ENCODE measurements at places on chromosomes 5 and 9.

- DNase-seq, result no peak
Measured at GRCh38 chr5:149999866-150000255, 593 bp downstream of the TIGD6 start.

DNA sequence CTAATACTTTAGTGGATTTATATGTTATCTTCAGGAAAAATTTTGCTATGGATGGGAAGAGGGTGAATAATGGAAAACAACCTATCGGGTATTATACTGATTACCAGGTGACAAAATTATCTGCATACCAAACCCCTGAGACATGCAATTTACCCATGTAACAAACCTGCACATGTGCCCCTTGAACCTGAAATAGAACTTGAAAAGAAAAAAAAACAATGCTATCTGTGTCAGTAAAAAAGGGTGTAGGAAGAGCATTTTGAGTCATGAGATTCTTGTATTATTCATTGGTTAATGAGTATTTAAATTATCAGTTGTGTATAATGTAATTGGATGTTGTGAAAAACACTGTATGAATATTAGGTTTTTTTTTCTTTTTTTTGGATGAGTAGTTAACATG is 75.4 kb downstream of the PRR16 start:
- DNase-seq, result no peak

GRCh38 chr5:75286211-75286773 is 49.6 kb upstream of the ANKRD31 start:
- no peak for DNase-seq

- DNase-seq, result no peak
Measured at GRCh38 chr5:58983526-58984452, 400.9 kb downstream of the RAB3C start.

DNA sequence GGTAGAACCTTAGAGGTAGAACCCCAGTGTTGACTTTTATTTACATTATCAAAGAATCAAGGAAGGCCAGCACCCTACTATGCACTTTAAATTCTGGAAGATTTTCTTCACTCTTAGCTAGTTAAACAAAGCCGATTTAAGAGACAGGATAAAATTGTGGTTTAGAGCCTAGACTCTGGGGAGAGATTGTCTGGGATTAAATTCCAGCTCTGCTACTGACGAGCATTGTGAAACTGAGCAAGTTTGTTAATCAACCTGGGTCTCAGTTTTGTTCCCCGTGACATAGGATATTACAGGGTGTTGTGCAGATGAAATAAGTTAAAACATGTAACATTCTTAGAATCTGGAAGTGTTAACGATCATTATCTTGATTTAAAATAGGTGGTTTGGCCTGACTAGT is 83.5 kb downstream of the FEM1C start:
- DNase-seq, result no peak

- no peak for DNase-seq
Measured at GRCh38 chr9:97556721-97557605, 55.5 kb downstream of the TMOD1 start.

DNA sequence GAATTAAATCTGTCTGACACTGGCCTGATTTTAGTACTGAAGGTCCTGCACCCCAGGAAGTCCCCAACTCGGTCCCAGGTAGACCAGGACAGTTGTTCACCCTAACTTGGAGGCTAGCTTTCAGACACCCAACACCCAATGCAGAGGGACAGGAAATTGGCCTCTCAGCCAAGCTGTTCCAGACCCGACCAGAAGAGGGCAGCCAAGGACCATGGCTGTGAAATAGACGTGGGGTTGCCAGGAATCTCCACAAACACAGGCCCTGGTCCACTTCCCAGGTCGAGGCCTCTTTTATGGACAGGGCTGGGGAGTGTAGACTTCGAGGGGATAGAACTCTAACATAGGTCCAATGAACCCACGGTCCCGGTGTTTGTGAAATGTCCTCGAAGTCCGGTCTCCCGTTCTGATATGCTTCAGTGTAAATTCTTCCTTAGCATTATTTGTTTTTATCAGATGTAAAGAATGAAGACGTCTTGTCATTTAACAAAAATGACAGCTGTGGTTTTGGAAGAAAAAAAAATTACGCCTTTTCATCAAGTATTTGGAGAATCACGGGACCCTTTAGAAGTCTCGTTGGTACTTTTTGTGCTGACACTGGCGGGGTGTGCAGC is 260.3 kb upstream of the ADAMTS16 start:
- peak; percentile 16 for DNase-seq

DNA sequence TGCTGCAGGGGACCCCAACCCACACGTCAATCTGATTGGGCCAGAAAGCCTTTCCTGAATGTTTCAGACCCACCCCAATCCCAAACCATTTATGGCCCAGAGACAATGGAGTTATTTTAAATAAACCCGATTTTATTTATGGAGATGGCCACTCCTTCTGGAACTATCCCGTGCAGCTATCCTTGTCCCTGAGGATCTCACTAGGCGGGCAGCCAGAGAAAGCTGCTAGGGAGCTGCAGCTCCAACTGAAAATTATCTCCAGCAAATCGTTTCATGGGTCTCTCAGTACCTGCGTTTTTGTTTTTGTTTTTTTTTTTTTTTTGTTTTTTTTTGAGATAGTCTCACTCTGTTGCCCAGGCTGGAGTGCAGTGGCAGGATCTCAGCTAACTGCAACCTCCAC is 23.0 kb downstream of the C1QTNF2 start:
- DNase-seq, result no peak

DNA sequence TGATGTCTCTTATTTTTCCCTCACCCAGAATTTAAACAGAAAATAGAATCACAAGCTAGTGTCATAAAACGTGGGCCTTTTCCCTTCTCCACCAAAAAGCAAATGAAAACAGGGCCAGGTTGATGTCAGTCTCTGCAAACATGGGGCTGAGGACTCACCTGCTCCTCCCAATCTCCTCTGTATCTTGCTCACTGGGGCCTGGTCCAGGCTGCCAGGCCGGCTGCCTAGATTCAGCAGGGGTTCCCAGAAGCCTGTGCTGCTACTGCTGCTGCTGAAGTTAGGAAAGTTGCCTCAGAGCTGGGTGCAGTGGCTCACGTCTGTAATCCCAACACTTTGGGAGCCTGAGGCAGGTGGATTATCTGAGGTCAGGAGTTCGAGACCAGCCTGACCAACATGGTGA is 84.3 kb downstream of the PCDH1 start:
- no peak for DNase-seq

- no peak for DNase-seq
Measured at GRCh38 chr9:128249558-128249907, 26.3 kb downstream of the GOLGA2 start.

GRCh38 chr9:89654025-89654662 is 49.3 kb downstream of the GADD45G start:
- no peak for DNase-seq

- no peak for DNase-seq
Measured at GRCh38 chr5:179967489-179967888, 59.8 kb upstream of the TBC1D9B start.

GRCh38 chr9:34647084-34647403 is 569 bp downstream of the GALT start:
- DNase-seq, result no peak

- DNase-seq, result no peak
Measured at GRCh38 chr5:106860398-106861044, 810.2 kb downstream of the EFNA5 start.

DNA sequence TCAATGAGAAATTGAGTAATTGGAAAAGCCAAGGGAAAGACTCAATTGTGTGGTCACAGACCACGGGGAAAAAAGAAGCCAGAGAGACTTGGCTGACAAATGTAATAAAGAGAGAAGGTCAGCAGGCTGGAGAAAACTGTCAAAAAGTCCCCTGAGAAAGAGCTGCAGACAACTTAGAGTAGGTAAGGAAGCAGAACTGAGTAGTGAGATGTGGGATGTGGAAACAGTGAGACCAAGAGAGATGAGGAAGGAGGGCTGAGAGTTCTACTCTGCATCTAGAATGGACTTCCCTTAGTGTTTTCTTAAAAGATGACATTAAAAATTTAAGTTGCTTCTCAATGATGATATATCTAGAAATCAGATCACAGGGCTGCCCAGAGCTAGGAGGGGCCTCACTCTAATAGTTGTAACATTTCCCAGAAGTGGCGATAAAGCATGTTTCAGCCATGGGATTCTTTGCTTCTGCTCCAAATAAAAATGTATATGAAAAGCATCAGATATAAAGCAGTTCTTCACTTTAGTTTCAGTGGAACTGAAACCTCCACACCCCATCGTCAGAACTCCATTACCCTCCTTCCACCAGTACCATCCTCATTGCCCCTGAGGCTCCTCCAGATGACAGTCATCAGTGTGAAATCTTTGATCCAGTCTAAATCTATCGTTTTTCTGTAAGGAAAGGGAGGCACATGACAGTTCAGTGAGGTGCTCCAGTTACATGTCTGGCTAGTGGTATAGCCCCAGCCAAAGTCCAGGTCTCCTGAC is 80.6 kb downstream of the SPEF2 start:
- no peak for DNase-seq

Data from stimulated activated CD8-positive, alpha-beta memory T cell treated with anti-CD3 and anti-CD28 coated beads, Interleukin-7, amount 100 ng/mL, for 48 hours (primary cell).